AG04450 (cell line): ENCODE measurements at places on chromosomes 11 and 22.
A peak's percentile ranks its signal among the peaks of the same experiment; 100 is the strongest.

- DNase-seq, result peak; percentile 20
Observed at GRCh38 chr22:30733181-30733631, 38.5 kb downstream of the OSBP2 start.

DNA sequence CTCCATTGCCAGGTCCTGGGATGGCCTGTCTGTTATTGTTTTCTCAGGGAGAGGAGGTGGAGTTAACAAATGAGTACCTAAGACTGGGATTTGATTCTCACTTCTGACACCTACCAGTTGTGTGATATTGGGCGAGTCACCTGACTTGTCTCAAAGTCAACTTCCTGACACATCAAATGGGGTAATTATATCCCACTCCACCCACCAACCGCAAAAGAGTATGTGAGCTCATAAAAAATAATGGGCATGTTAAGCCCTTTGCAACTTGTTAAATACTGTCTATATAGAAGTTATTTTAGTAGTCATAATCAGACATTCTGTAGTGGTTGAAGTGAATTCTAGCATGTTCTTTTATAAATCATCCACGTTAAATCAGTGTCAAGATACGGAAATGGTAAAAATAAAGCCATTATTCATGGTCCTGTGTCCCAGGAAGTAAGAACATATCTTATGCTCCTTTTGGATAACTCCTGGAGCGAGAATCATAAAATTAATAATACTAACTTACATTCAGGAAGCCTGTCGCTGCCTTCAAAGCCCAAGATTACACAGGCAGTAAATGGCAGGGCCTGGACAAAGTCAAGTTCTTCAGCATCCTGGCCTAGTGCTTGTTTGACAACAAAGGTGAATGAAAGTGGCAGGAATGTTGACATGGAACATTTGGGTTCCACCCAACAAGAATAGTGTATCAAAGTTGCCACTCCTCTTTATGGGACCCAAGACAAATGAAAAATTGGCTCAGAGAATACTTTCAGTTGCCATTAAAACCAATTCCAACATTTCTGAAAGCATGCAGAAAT lies 54.3 kb downstream of the SYTL2 start:
- DNase-seq, result no peak

DNA sequence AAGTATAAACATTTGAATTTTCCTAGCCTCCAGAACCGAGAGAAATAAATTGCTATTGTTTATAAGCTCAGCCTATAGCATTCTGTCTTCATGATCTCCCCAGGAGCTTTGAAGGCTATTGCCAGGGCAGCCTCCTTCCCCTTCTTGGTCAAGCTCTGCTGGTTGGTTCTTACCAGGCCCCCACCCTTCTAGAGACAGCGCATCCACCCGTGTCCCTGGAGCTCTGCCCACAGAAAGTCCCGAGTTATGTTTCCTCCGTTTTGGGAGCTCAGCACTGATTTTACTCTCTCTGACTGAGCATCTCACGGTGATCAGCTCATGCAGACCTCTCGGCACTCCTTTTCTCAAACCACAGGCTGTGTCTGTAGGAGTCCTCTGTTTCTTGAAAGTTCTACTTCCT lies 123.8 kb upstream of the SORL1-AS1 start:
- no peak for DNase-seq

DNA sequence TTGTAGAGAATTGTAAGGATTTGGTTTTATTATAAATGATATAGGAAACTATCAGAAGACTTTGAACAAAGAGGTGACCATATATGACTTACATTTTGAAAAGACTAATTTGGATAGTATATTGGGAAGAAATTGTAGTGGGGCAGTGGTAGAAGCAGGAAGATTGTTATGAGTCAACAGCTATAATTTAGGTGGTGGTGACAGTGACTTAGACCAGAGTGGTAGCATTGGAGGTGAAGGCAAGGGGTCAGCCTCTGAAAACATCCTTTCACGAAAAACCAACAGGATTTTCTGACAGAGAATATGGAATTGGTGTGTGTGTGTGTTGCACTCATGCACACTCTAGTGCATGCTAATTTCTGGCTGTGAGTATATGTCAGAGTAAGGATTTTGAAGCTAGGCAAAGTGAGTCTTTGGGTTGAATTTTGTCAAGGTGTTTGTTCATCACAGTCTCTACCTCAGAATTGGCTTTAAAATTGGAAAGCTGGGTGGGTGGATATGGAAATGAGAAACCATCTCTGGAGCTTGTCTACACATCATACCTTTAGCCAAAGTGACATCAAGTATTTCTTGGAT lies 8.2 kb upstream of the HBE1 start:
- no peak for DNase-seq

DNA sequence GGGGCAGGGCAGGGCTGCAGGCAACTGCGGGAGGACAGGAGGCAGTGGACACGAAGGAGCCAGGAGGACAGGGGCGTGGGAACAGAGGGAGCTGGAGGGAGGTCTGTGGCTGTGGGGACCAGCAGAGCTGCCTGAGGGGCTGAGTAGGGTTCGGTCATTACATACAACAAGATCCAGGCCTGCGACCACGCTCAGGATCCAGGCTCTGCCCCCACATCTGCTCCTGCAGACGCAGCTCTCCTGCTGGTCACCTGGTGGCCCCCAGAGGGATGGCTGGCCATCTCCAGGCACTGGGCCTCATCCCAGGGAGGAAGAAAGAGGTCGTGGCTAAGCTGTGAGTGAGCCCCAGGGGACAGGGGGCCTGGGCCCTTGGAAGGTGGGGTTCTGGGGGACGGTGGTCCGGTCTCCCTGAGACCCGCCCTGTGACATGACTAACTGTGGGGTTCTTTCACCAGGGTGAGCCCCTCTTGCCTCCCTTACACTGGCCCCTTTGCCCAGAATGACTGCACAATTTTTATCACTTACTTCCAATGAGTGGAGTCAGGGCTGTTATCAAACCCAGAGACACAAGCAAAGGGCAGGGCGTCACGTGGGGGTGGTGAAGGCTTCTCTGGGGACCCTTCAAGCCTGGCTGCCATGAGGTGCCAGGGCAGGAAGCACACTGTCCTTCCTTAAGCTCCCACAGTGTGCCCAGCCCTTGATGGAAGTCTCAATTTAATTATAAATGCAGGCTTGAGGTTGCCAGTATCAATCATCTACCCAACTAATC lies 6.7 kb upstream of the APOBEC3A start:
- no peak for DNase-seq

DNA sequence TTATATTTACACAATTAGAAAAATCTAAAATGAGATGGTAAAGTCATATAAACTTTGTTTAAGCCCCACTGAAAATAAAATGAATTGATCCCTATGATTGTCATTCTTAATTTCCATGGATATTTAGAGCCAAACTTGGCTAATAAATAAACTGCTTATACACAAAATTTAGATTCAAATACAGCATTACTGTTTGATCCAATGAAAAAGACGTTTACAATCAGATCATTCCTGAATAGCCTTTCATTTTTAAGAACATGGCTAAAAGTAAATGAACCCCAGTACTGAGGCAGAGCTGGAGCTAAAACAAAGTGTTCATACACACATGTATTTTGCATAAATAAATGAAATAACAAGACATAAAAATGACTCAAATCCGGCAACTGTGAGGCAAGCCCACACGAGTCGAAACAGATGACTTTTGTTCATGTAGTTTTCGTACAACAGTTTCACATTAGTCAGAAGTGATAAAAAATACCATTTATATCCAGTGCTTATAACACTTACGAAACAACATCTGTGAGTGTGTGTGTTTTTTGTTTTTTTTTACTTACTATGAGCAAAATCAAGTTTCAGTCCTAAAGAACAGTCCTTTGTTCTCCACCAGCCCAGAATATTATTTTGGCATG lies 386.5 kb downstream of the SOX6 start:
- DNase-seq, result peak; percentile 65

- DNase-seq, result no peak
Observed at GRCh38 chr22:39279170-39279850, 34.5 kb upstream of the PDGFB start.

GRCh38 chr22:41885116-41885515 lies 29.8 kb downstream of the SHISA8 start:
- no peak for DNase-seq

DNA sequence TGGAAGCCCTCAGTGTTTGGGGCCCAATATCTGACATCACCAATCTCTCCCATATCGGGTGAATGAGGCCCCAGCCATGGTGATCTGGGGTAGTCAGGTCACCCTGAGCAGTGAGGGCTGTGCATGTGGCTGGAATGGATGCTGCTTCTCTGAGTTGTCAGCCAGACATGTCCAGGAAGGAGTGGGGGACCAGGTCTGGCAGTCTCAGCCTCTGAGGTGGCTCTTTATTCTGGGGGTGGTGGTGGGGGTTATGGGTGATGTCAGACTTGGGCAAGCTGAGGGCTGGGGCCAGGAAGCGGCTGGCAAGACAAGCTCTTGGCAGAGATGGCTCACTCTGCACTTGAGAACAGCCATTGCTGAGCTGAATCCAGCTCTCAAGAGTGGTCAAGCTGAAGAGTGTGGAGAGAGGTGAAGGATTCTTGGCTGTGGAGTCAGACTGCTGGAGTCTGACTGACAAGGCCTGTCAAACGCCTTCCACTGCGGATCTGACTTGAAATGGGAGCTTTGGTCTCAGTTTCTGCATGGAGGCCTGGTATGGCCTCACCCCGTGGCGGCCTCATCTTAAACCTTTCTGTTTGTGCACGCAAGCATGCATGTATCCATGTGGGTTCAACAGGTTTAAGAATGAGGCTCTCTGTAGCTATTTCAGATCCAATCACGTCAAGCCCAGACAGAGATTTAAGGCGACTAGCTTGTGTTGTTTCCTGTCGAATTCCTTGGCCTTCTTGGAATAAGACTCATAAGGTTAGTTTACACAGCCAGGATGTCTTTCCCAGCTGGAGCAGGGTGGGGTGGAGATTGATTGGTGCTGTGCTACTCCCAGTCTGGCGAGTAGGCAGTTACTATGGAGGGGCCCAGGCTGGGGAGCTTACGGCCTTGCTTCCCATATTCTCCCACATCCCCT lies 83.9 kb upstream of the TIMP3 start:
- DNase-seq, result peak; percentile 70

DNA sequence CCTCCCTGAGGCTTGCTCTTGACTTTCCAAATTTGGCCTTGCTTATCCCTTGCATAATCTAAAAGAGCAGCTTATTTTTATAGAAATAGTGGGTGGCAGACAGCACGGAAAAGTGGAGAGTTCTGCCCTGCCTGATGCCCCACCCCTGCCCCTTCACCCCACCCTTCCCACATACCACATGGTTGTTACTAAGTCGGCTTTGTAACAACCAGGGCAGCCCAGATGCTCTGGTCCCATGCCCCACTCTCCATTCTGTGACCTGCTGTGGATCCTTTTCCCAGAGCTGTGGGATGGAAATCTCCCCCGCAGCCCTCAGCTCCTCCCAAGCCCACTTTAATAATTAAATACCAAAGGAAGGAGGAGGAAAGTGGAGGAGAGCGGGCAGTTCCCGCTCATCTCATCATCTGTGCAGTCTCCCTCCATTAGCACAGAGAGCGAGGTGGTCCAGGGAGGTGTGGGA lies 10.9 kb downstream of the MRGPRF start:
- no peak for DNase-seq

DNA sequence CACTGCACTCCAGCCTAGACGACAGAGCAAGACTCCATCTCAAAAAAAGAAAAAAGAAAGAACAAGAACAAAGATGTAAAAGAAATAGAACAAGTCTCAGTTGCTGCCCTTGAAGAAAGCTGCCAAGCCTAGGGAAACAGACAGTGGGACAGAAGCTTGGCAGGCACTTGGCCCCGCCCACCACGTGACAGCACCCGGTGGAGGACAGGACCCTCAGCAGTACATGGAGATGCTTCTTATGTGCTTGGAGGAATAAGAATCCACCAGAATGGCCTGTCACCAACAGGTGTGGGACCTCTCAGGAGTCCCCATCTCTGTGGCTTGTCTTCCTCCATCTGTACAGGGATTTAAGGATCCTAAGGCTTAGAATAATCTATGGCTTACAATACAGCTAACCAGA lies 7.6 kb upstream of the TMPRSS6 start:
- no peak for DNase-seq
